ENCODE measurements at places on chromosomes 1 and 21.
A peak's percentile ranks its signal among the peaks of the same experiment; 100 is the strongest.

GRCh38 chr1:12527564-12527963, 90.4 kb downstream of the DHRS3 start:
- no peak for DNase-seq

DNA sequence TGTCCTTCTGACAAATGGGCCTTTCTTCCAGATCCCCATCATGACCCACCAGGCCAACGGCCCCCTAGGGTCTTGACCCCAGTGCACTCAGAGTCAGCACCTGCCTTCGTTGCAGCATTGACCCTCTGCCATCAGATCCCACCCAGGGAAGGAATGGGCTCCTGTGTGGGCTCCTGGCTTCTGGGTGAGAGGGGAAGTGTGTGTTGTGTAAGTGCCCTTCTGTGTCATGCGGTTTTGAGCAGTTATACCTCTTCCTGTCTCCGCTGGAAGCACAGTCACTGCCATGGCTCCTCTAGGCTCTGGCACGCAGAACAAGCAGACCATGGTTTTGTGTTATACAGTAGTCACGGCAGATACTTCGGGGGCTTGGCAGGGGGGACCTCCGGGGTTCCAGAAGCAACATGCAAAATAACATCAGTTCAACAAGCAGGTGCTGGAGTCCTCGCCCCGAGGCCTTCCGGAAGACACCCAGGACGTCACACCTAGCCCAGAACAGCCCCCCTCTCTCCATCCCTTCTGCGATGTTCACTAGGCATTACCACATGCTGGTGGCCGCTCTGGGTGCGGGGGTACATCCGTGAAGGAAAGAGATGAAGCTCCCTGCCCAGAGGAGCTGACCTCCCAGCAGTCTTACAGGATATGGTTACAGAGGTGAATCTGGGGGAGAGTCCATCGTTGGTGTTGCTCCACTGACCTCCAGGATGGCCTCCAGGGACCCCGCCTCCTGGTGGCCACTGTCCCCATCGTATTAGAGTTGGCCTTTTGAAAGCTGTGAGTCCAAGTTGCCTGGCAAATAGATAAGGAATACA, 17.4 kb upstream of the KCNAB2 start:
- peak; percentile 62 for DNase-seq

DNA sequence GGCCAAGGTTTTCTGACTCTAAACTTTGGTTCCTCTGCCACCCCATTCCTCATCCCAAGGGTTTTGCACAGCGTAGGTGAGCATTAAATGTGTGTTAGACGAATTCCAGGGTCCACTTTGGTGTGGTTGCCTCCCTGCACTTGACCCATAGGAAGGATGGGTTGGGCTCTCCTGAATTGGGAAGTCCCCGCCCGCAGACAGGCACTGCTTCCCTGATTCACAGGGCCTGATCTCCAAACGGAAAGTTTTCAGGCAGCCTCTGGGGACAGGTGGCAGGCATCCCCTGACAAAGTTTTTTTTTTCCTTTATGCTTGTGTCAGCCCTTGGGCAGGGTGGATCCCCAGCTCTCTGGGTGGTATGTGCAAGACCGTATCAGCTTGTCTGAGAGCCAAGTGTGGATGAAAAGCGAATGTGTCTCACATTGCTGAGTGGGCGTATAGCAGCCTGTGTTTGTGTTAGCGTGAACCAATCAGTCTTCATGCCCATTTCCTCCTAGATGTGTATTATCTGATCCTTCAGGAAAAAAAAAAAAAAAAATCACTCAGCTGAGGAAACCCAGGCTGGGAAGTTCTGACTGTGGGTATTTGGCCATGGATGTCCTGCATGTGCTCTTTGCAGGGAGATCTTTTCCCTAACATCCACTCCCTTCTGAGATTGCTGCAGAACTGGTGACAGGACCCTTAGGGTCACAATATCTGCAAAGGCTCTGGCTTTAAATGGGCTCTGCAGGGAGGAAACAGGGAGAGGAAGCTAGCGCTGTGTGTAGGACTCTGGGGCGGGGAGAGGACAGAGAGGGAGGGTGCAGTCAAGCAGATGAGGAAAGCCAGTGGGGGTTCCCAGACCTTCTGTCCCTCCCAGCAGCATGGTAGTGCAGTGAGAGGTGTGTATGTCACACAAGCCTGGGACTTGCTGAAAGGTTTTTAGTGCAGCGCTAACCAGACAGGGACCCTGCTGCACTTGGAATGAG, 42.2 kb upstream of the TRABD2B start:
- no peak for DNase-seq

- DNase-seq, result no peak
These were observed 59.8 kb downstream of the TOR1AIP2 start for GRCh38 chr1:179817789-179818188.

GRCh38 chr1:22222723-22223122, 79.8 kb upstream of the WNT4 start:
- DNase-seq, result no peak

DNA sequence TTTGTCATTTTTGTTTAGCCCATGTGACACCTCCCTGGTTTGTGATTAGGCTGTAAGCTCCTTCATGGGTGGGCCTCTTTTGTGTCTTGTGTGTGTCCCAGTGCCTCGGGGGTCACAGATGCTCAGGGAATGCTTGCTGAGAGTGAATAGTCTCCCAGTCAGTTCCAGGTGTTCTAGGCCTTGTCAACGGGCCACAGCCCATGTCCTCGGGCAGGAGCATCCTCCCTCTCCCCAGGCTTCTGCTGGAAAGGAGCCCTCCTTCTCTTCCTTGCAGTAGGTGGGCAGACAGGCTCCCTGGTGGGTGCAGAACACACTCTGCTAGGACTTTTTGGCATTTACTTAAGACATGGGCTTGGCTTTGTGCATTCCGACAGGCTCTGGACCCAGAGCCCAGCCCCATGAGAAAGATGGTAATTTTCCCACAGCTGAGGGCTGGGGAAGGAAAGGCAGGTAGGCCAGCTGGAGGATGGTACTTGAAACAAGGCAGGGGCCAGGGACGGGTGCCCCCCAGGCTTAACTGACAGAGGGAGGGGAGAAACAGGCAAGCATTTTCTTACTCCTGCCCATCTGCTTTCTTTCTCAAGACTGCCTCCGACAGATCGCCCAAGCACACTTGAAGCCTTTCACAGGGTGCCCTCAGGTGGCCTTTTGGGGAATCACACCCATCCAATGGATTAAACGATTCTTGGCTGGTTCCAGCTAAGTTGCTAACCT, 7.1 kb upstream of the CPLANE2 start:
- DNase-seq, result peak; percentile 76

DNA sequence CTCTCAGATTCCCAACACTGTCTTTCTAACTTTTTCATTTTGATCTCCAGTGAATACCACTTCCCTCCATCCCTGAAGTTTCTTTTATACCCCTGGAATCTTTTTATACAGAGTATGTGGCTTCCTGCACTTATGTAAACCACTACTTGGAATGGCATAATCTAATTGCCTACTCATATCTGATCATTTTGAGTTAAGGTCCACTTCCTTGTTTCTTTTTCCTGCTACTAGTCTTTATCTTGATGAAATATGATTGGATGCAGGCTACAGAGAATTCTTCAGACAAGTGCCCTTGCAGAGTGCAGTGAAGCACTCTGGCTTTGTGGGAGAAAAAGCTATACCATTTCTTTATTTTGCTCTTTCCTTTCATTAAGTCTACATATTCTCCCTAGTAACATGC, 325.3 kb upstream of the ADAMTS5 start:
- no peak for DNase-seq

DNA sequence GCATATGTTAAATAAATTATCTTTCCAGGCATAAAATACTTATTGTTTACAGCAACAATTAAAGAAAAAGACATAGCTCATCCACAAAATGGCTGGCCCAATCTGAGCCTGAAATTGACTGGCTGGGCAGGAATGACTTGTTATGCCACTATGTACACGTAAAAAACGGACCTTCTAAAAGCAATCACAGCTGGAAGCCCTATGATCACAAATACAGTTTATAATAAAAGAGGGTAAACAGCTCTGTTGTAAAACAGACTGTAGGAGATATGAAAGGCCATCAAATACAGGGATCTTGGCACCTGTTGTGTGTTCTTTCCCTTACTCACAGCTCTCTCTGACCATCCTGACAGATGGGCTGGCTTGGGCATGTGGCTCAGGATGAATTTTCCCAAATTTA, 70.5 kb upstream of the DMRTA2 start:
- no peak for DNase-seq

DNA sequence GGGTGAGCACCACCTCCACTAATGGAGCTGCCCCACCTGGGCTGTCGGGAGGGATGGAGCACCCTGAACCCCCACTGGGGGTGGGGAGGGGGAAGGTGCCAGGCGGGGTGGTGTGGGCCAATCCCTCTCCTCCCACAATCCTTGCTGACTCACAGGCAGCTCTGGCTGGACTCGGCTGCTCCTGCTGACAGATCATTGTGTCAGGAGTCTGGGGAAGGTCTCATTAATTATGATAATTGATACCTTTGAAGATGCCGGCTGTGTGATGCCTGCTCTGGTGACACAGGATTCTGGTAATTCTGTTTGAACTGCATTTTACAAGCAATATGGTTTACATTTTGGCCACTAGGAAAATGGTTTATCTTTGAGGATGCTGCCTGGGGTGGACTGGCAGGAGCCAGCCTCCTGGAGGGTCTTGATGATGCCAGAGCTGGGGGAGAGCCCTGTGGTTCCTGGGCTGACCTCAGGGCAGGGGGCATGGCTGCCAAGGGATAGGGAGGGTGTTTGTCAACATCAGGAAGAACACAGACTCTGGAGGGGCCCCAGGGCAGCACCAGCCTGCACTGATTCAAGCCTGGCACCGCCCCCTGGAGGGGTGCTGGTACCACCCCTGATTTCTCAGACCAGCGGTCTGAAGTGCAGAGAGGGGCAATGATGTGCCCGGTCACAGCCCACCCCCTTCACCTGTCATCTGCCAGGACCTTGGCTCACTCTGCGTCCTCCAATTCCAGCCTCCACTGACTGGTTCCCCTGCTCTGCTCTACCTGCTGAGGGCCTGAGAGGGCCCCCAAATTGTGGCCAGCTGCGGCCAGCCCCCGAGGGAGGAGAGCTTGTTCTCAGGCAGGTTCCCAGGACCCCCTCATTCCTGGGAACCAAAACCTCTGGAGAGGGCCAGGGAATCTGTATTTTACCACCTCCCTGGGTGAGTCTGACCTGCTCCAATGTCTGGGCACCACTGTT, 338.8 kb downstream of the MATN1 start:
- no peak for DNase-seq

- peak; percentile 43 for DNase-seq
These were observed 141.1 kb downstream of the TOMM20 start for GRCh38 chr1:234987415-234988154.

DNA sequence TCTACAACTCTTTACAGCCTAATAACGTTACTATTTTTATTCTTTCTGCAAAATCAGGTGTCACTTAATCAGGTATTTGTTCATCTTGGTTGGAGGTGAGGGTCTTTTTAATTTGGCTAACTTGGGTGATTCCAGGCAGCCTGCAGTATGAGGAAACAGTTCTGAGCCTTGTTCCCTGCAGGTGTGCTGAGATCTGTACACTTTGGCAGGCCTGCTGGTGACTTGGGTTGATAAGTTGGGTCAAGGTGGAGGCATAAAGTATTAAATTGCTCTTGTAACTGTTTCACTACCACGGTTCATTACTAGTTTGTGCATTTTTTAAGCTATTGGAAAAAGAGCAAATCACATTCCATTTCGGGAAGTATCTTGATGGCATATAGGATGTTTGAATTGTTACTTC, 10.0 kb downstream of the MAP3K21 start:
- DNase-seq, result no peak

- no peak for DNase-seq
These were observed 85.7 kb downstream of the ATP1A1 start for GRCh38 chr1:116458695-116459094.

- DNase-seq, result no peak
These were observed 32.0 kb downstream of the CCSAP start for GRCh38 chr1:229310833-229311232.

GRCh38 chr1:53259932-53260331, 21.6 kb upstream of the MAGOH start:
- no peak for DNase-seq

DNA sequence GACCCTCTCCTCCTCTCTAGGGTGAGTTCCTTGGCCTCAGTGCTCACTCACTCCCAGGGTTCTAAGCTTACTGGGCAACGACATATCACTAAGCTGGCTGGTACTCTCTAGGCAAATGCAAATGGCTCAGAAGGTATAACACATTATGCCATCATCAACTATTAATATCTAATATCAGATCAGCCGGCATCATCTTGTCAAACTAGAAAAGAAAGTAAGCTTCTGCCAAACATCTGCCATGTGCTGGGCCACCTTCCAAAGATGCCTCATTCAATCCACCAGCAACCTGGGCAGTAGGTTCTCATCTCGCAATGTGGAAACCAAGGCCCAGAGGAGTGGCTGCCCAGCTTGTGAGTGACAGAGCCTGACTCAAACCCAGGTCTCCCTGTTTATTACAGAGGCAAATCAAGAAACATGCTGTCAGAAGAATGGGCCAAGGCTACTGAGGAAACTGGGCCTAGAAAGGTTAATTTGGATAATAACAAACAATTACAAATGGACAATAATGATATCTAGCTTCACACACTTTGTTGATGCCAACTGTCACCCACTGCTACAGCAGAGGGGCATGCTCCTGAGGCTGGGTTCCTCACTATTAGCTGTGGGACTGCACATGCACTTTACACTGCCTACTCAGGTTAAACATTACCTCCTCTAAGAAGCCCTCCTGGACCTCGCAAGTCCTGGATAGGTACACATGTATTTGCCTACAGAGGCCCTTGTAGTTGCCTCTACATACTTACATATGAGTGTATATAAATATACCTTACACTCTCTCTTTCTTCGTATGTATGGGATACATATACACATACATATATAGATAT, 183.3 kb upstream of the JUN start:
- DNase-seq, result no peak

- DNase-seq, result no peak
These were observed 133.6 kb upstream of the POGK start for GRCh38 chr1:166705376-166706289.

DNA sequence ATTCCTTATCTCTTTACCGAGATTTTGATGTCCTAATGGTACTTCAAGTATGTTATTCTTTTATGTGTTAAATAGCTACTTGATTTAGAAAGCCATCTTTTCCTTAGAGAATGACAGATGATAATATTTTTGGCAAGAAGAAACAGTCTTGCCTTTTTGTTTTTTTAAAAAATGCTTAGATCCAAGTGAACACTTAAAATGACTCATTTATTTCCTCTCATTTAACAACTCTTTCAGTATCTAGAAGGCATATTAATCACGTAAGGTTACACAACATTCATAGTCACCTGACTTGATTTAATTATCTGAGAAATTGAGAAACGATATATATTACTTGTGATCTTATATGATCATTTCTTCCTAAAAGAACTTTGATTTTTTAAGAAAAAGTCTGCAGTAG, 52.4 kb downstream of the SUCO start:
- no peak for DNase-seq

DNA sequence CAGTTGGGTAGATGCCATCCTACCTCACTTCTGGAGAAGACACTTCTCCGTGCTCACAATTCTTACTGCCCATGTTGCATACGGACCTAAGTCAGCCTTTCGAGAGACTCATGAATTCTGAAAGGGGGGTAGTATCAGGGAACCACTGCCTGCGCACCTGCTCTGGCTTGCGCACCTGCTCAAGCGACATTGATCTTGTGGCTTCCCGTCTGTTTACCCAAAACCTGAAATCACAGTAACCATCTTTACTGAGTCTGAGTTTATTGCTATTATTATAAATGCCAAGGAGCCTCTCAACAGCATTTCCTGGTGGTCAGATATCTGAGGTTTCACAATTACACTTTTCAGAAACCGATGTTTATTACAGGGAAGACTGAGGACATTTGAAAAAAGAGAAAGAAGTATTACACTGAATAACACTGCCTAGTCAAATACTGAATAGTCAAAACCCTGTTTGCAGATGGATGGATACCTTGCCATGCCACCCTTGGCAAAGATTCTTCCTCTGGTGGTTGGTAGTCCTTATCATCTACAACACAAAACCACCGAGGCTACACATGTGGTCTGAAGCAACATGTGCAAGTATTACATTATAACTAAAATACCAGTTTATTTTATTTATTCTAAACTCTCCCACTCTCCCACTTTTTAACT, 208.7 kb downstream of the SIPA1L2 start:
- no peak for DNase-seq
